ENCODE measurements at places on chromosomes 7 and 10.

GRCh38 chr10:24091256-24091655 is 117.7 kb upstream of the KIAA1217 start:
- DNase-seq: no peak

DNA sequence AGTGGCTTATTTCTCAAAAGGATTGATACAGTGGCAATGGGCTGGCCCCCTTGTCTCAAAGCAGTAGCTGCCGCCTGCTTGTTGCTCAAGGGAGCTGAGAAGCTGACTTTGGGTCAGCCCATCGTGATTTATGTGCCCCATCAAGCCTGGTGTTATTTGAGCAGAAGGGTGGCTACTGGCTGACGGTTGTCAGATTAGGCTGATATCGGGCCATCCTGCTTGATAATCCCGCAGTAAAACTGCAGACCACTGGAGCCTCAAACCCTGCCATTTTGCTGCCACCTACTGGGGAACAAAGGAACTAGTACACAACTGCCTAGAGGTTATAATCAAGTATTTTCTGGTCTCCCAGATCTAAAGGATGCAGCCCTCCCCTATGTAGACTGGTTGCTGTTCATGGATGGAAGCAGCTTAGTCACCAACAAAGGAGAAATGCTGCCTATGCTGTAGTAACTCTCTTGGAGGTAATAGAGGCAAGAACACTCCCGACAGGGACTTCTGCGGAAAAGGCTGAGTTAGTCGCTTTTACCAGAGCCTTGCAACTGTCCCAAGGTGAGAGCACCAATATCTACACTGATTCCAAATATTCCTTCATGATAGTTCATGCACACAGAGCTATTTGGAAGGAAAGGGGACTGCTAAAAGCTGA is 65.9 kb upstream of the ZNF92 start:
- DNase-seq: no peak

- DNase-seq: no peak
Observed at GRCh38 chr7:50962281-50962883, 179.7 kb upstream of the GRB10 start.

DNA sequence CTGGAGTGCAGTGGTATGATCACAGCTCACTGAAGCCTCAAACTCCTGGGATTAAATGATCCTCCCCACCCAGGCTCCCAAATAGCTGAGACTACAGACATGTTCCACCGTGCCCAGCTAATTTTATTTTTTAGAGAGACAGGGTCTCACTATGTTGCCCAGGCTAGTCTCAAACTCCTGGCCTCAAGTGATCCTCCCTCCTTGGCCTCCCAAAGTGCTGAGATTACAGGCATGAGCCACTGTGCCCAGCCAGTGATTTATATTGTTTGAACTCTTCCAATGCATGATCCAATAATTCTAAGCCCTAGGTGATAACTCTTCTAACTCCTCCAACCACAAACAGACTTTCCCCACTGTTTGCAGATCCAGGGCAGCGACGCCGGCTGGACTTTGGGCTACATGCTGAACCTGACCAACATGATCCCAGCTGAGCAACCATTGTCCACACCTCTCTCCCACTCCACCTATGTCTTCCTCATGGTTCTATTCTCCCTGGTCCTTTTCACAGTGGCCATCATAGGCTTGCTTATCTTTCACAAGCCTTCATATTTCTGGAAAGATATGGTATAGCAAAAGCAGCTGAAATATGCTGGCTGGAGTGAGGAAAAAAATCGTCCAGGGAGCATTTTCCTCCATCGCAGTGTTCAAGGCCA is 41.8 kb upstream of the CC2D2B start:
- no peak for DNase-seq

- DNase-seq: no peak
Observed at GRCh38 chr7:116161728-116162127, 48.6 kb upstream of the TES start.

GRCh38 chr7:79407351-79407750 is 46.1 kb downstream of the MAGI2 start:
- DNase-seq: no peak

DNA sequence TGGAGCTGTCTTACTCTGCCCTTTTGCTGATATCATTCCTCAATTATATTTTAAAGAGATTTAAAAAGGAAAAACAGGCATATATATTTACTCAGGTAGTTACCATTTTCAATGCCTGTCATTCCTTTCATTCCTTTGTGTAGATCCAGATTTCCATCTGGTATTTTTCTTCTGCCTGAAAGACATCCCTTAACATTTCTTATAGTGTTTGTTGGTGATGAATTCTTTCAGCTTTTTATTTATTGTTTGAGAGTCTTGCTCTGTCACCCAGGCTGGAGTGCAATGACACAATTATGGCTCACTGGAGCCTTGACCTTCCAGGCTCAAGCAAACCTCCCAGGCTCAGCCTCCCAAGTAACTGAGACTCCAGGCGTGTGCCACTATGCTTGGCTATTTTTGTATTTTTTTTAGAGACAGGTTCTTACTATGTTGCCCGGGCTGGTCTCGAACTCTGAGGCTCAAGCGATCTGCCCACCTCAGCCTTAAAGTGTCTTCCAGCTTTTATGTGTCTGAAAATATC is 5.6 kb upstream of the POM121 start:
- DNase-seq: no peak

- no peak for DNase-seq
Observed at GRCh38 chr10:122323189-122323588, 51.3 kb upstream of the PLEKHA1 start.

DNA sequence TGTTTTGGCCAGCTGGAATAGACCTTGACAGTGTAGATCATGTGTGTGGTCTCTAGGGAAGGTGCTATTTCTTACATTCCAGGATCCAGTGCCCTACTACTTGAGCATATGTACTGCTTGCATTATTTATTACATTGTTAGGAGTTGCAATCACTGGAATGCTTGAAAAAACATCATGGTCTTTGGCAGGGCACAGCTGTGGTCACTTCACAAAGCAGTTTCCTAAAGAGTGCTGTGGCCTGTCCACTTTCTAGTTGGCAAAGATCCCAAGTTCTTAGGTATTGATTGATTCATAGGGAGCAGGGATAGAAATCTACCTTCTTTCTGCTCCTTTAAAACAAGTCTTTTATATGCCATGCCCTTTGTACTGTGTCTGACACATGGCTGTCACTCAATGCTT is 4.6 kb downstream of the C7orf25 start:
- DNase-seq: no peak

DNA sequence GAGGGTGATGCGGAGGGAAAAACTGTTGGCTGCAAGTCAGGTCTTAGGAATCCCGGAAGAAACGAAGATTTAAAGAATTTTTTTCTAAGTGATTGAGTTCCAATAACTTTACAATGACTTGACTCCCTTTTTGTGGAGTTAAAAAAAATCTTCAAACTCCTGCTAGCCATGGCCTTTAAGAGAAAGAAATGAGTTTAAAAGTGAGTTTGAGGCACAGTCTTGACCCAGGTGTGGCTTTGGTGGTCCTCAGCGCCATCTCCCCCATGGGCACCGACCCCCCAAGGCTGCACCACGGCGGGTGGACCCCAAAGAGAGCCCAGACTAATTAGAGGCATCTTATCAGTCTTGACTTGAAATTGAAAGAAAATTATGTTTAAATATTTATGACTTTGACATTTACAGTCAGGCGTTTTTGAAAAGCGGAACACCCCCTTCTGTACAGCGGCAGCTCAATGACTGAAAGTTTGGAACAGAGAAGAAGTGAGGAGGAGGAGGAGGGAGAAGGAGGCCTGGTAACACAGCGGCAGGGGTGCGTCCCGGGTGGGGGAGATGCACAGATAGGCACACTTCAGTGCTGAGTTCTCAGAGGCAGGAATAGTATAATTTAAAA is 349.6 kb downstream of the DNAJB6 start:
- DNase-seq: no peak

- DNase-seq: no peak
Observed at GRCh38 chr7:38122501-38122900, 55.5 kb upstream of the STARD3NL start.

DNA sequence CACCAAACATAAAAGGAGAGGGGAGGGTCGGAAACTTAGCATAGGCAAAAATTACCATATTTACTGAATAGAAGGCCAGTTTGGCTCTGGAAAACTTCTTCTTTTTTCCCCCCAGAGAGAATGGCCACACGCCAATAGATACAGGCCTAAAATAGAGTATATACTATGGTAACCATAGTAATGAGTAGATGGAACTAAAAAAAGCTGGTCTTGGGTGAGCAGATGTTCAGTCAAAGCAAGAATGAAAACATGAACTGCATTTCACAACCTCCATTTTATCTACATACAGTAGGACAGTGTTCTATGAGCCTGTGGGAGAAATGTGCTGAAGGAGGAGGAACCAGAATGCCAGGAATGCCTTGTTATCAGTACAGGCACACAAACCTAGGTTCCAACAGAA is 141.7 kb upstream of the SEMA3A start:
- no peak for DNase-seq

DNA sequence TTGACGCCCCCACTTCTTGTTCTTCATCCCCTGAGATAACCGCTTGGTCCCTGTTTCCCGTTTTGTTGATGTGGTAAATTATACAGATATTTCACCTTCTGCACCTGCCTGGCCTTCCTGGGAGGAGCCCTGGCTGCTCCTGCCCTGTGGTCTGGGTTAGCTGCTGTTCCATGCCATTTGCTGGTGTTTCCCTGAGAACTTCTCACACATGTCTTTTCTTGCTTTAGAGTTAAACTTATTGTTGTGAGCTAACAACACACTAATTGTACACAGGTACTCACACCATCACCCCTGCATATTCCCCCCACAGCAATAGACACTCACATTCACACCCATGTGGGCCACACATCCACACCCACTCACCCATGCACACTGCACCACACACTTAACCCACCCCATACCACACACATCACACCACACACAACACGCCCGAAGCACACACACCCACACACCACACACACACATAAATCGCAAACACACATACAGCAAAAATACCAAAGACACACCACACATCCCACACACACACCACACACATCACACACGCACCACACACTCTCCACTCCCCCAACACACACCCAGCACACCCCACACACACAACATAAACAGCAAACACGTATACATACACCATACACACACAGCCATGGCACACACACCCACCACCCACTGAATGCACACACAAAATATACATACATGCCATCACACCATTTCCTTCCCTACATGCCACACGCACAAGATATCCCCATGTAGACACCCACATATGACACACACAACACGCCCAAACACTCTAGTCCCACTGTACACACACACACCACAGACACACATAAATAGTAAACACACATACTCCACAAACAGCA is 19.4 kb upstream of the ANTXRL start:
- no peak for DNase-seq

DNA sequence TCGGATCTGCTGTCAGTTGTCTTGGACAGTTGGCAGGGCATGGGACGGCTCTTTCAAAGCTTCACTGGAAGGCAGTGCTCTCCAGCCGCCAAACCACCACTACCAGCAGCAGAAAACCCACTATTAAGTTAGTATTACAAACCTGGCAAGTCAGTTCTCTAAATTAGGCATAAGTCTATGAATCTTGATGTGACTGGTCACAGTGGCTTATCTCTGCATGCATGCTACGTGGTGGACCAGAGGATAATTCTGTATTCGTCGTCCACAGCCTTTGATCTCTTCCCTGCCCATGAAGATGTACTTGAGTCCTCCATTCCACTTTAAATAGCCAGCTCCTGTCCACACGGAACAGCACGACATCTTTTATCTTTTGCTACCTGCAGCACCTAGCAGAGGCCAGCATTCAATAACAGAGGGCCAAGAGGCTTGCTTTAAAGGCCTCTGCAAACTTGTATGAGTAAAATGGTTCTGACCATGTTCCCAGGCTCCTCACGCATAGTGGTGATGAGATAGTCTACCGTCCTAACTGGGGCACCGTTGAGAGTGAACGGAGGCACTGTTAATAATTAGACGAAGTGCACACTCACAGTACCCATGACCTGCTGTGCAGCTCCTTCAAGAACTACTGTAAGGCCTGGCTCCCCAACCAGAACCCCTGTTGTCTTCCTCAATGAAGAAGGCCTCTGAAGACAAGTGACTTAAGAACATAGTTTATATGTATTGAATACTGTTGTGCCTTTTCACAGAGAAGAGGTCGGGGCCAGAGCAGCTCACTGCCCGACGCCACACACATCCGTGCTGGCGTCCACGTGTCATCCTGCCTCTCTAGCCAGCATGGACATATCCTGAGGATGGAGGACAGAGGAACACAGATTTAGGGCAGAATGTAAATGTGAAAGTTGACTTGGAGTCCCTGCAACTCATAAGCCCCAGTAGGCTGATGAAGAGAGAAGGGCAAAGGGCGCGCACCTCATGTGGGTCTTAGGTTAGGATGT is 1.0 kb downstream of the GPR146 start:
- no peak for DNase-seq

GRCh38 chr7:114790521-114790920 is 131.4 kb upstream of the MDFIC start:
- DNase-seq: no peak
